ENCODE measurements at places on chromosomes 6 and 20.

DNA sequence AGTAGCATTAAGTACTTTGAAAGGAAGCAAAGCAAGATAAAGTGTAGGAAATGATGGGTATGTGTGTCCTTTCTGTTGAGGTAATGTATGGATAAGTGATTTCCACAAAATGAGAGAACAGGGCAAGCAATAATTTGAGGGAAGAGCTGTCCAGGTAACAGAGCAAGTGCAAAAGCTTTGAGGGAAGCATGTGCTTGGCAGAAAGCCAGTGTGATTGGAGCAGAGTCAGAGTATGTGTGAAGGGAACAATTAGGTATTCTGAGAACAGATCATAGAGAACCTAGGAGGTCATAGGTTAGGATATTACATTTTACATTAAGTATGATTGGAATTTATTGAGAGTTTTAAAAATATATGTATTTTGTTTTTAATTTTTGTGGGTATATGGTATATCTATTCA lies 30.2 kb upstream of the MAN1A1 start:
- DNase-seq, result no peak

- peak; percentile 64 for DNase-seq
These were observed 197.6 kb upstream of the SASH1 start for GRCh38 chr6:148144917-148145521.

DNA sequence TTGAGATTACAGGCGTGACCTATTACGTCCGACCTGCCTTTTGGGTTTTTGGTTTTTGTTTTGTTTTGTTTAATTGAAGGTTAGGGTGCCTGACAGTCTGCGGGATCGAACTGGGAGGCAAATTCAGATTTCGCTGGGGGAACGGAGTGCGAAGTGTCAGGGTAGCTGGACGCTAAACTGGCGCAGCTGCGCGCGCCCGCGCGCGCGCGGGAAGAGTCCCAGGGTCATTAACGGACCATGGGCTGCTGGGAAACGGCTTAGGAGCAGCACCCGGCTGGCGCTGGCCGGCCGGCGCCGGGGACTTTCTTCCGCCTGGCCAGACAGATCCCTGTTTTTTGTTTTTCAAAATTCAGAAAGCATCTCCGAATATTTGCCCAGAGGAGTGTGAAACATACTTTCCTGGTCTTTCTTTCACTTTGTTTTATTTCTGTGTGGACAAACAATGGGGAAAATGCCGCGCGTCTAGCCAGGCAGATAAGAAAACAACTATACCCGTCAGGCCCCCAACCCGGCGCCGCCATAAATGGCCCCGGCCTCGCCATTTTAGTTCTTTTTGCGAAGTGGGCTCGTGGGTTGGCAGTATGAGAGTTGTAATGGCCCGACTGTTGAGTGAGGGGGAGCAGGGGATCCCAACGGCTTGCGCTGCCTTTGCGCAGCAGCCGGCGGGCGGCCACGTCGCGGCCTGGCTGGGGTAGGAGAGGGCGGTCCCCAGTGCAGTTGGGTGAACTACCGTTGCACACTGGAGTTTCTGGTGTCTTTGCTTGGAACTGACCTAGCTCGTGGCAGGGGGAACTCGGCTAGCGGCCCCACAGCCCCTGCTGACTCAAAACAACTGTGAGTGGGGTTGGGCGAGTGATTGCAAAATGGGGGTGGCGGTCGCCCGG lies 7.1 kb downstream of the HSPA1B start:
- peak; percentile 83 for DNase-seq

DNA sequence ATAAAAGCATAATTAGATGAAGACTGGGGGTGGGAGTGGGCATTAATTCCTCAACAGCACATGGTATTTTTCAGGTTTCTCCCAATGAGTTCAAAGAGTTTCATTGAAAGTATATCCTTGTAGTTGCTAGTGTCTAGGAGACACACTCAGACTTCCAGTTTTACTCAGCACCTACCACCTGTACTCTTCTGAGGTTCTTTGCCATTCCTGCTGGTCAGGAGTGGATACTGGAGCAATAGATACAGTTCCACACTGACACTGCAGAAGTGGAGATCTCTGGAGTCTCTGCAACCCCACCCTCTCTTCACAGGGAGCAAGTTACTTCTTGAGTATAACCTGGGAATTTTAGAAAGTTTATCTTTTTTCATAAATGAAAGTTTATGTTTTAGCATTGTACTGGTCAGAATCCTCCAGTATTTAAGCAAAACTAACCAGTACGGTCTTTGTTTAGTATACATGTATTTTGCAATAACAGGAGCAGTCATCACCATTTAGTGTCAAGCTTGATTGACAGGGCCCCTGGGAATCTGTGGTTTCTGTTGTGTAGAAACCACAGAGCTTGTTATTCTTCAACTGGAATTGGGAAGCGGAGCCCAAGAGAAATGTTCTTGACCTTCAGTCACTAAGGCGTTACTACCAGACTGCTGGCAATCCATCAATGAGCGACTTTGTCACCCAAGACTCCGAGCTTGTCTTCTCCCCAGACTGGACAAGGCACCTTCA lies 148.1 kb downstream of the ZDHHC14 start:
- no peak for DNase-seq

DNA sequence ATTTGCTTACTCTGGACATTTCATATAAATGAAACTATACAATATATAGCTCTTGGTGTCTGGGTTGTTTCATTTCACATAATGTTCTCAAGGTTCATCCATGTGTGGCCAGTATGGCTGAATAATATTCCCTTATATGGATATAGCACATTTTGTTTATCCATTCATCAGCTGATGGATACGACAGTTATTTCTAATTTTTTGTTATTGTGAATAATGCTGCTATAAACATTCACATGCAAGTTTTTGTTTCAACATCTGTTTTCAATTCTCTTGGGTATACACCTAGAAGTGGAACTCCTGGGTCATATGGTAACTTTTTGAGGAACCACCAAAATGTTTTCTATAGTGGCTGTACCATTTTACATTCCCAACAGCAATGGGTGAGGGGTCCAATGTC lies 101.1 kb downstream of the CDK19 start:
- no peak for DNase-seq

Measured in stimulated activated CD4-positive, alpha-beta T cell treated with anti-CD3 and anti-CD28 coated beads, Interleukin-1b, Interleukin-23, amount 100 ng/mL, for 48 hours (primary cell).